Hindlimb muscle (tissue), 1 donor: ENCODE measurements at places on chromosomes 3 and 15.

GRCh38 chr3:146241523-146242240 lies 9.2 kb downstream of the PLSCR4 start:
- DNase-seq: no peak

DNA sequence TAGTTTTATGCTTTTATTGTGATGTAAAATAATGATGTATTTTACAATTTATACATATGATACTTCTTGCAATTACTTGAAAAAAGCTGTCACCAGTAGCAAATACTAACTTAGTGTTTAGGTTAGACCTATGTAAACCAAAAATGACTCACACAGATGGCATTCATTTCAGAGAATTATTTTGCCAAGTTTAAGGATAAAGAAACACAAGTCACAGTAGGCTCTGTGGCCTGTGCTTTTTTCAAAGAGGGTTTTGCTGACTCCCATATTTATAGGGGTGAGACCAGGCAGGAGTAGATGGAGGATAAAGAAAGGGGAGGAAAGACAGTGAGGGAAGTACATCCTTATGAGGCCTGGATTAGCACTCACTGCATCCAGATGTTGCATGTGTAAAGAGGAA lies 356.6 kb upstream of the NPAP1 start:
- DNase-seq: no peak

DNA sequence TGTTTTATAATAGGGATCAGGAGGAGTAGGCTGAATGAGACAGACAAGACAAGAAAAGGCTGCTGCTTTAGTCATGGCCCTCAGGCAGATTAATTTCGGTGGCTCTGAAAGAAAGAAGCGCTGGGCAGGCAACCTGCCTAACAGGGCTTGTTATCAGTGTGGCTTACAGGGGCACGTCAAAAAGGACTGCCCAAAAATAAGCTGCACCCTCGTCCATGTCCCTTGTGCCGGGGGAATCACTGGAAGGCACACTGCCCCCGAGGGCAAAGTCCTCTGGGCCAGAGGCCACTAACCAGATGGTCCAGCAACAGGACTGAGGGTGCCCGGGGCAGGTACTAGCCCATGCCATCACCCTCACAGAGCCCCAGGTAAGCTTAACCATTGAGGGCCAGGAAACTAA lies 188.5 kb downstream of the IGSF11 start:
- DNase-seq: no peak

DNA sequence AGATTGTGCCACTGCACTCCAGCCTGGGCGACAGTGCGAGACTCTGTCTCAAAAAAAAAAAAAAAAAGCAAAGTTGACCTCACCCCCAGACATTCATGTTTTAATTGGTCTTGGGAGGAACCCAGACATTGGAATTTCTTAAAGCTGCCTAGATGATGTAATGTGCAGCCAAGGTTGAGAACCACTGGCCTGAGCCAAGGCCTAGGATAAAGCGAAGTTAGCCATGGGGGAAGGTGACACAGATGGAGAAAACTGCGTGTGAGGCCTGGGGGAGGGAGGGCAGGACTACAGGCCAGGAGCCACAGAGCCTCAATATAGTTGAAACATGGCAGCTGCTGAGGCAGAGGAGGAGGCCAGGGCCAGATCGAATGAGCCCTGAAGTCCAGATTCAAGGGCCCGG lies 21.0 kb downstream of the GLB1 start:
- no peak for DNase-seq

GRCh38 chr15:68431792-68432401 lies at the start of gene ITGA11:
TSS of gene ITGA11 (minus strand) at chr15:68432163. CDS start at chr15:68432066, 97 bp downstream.
- peak; percentile 74 for DNase-seq

DNA sequence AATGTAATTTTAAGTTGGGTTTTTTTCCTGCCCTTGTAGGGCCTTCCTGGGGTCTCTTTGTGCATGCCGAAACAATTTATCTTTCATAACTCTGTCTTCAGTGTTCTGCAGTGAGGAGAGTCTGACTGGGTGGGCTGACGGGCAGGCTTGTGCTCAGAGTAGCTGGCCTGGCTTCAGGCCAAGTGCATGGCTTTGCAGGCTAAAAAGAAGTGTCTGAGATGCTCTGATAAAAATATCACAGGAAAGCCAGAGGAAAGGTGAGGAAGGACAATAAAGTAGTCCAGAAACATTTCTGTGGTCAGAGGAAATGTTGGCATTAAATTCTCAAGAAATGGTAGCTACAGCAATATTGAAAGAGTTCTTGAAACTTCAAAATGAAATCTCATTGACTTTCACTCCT lies 25.5 kb downstream of the ST3GAL6 start:
- no peak for DNase-seq

- no peak for DNase-seq
Observed at GRCh38 chr15:56759450-56759845, 26.1 kb upstream of the ZNF280D start.

- DNase-seq: peak; percentile 75
Observed at GRCh38 chr3:123652342-123652984, 67.6 kb upstream of the HACD2 start.

- DNase-seq: no peak
Observed at GRCh38 chr3:56739036-56739435, 56.0 kb upstream of the TASOR start.

DNA sequence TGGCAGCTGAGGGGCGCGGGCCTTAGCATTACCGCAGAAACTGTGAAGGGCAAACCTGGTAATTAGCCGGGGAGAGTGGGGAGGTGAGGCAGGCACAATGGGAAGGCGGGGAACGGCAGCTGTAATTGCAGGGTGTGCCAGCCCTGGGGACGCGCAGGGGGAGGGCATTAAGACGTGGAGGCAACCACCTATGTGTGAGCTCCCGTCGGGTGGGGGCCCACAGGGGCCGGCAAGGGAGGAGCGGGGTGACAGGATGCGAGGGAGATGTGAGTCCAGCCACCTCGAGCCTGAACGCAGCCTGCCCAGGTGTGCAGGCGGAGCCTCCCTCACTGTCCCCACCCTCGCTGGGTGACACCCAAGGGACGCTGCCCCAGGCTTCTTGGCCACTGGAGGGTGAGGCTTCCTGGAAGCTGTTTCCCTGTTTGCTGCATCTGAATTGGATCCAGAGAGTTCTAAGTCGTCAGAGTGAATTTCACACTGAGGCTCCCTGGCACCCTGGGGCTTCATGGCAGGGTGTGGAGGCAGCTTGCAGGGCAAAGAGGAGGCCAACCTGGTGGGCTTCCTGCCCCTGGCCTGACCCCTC lies 130.6 kb upstream of the MEF2A start:
- DNase-seq: no peak

DNA sequence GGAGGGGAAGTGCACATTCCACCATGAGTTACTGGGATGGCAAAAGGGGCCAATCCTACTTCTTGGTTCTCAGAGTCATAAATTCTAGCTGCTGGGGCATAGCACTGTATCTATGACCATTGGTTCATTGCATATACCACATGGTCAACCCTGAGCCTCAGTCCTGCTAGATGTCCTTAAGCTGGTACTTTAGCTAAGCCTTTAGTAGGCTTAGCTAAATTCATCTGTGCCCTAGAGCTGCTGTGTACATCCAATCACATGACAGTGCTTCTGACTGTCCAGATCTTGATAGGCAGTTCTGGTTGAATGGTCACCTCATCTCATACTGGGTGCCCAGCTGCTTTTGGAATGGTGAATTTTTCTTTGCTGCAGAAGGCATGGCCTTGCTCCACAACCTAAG lies 8.2 kb downstream of the NDUFB4 start:
- DNase-seq: no peak

DNA sequence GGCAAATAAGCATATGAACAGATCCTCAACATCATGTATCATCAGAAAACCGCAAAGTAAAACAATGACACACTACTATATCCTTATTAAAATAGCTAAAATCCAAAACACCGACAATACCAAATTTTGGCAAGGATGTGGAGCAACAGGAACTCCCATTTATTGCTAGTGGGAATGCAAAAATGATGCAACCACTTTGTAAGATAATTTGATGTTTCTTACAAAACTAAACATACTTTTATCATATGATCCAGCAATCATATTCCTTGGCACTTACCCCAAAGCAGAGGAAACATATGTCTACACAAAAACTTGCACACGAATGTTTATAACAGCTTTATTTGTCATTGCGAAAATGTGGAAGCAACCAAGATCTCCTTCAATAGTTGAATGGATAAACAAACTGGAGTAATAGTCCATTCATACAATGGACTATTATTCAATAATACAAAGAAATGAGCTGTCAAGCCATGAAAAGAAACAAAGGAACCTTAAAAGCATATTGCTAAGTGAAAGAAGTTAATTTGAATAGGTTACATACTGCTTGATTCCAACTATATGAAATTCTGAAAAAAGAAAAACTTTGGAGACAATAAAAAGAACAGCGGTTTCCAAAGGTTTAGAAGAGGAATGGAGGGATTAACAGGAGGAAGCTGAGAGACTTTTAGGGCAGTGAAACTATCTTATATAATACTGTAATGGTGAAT lies 172.0 kb downstream of the VPS13C start:
- no peak for DNase-seq

GRCh38 chr15:62087671-62088352 lies 21.0 kb downstream of the C2CD4A start:
- no peak for DNase-seq

DNA sequence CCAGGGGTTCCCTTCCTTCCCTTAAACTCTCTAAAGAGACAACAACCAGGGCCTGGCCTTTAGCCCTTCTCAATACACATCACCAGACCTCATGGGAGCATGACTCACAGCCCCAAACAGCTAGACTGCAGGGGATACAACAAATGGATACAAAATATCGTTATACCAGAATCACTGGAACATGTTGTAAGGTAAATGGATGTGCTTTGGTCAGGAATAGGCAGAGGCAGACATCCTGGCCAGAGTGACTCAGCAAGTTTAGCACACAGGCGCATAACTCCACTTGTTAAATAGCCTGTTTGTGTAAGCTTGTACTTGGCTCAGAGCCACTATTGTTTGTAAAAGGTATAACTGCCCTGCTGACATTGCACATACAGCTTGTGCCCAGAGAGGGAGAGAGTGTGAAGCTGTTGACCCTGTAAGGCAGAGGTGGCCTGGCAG lies 18.3 kb downstream of the TMED3 start:
- no peak for DNase-seq

GRCh38 chr3:188948281-188948996 lies 223.3 kb upstream of the TPRG1 start:
- DNase-seq: no peak

DNA sequence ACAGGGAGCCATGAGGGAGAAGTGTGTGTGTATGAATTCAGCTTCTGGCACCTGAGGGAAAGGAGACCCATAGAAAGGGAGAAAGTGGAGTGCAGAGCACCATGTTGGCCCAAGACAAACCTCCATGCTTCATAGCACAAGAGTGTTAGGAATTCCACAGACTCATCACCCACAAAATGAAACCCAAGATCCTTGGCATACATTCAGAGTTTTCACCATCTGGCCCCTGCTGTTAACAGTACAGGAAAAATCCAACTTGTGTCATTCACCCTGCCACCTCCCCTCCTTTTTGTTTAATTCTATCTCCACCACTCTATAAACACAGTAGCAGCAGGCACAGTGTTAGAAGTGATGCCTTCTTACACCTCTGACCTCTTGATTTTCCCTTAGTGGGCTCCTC lies 60.0 kb upstream of the MNS1 start:
- DNase-seq: no peak

DNA sequence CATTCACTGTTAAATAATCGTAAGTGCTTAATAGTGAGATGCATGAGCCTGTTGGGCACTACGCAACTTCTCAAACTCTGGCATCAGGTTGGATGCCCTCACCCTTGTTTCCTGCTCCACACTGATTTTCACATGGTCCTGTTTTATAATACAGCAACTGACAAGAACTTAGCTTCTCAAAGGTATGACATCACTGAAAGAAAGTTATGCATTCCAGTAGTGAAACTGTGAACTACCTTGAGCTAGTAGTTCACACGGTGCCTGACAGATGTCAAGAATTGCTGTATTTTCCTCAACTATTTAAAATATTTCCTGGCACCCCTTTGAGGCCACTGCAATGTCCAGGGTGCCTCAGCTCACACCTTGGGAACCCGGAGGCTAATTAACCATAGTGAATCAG lies 327.5 kb downstream of the RORA start:
- no peak for DNase-seq

- peak; percentile 35 for DNase-seq
Observed at GRCh38 chr15:51382787-51383186, 41.3 kb downstream of the GLDN start.

GRCh38 chr3:118165413-118165812 lies 869.2 kb downstream of the IGSF11 start:
- DNase-seq: no peak
